ENCODE measurements at places on chromosomes 1 and 21.

- peak; percentile 26 for DNase-seq
Measured at GRCh38 chr1:85933961-85934360, 222.6 kb downstream of the COL24A1 start.

GRCh38 chr1:58768971-58769808, 14.7 kb downstream of the JUN start:
- no peak for DNase-seq

DNA sequence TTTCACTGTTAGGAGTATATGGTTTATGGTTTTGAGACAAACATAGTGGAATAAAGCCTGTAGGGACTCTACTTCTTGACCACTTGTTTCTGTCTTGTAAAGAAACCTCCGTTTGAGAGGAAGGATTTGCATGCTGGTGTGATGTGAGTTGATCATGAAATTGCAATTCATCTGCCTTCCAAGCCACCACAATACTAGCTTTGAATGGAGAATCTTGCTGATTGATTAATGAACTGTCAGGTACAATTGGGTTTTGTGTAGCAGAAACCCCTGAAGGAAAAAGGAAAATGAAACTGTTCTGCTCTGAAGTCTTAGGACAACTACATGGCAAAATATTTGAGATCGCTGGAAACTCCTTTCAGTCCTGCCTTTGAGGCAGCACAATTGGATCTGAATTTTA, 90.7 kb downstream of the VPS13D start:
- DNase-seq, result no peak

DNA sequence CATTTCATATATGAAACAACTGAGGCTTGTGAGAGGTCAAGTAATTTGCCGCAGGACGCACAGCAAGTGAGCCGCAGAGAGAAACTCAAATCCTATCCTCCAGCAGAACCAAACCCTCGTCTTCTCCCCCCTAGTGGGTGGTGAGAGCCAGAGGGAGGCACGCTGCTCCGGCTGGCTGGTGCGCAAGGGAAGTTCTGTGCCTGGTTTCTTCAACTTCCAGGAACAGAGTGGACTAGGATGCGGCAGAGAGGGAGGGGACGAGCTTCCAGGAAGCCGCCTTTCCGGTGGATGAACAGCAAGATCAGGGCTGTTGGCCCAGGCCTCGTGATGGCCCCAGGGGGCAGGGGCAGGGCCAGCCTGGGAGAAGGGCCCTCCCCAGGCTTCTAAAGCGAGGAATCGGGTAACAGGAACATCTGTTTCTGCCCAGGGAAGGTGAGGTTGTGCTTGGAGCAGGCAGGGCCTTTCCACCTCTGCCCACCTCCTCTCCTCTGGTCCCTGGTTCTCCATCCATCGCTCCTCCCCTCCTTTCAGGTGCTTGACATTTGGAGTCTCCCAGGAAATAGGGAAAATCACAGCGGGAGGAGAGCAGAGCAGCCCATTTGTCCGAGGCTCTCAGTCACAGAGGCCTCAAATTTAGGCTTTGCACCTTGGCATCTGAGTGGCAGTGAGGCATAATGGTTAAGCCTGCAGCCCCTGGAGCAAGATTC, 16.8 kb upstream of the PDIK1L start:
- DNase-seq, result no peak

DNA sequence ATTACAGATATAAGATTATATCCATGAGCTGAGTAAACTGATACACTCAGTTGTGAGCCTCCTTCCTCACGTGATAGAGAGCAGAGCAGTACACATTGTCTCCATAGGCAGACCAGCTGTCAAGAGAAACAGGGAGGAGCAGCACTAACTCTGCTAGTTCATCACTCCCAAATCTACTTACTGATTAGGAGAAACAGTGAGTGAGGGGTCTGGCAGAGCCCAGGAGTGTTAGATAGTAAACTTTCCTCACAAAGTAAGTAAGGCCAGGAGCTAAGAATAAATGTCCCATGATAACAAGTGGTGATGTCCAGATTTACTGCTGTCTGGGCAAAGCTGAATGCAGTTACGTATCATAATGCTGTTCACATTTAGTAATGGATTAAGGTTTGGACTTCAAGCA, 168.6 kb upstream of the KCNK2 start:
- DNase-seq, result no peak

- DNase-seq, result no peak
Measured at GRCh38 chr1:30325999-30326398, 397.4 kb downstream of the MATN1 start.

DNA sequence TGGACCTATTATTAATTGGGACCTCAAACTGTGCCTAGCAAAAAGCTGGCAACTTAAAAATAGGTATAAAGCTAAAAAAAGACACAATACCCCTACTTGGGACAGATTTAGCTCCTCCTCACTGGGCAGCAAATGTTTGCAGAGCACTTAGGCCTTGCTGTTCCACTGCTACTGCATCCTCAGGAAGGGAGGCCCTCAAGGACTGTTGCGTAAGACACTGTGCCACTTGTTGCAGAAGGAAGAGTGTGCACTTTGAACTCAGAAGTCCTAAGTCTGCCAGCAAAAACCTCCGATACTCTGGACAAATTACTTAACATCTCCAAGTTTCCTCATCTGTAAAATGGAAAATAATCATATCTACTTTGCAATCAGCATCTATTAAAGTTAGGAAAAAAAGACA, 322.9 kb downstream of the BARHL2 start:
- DNase-seq, result no peak

DNA sequence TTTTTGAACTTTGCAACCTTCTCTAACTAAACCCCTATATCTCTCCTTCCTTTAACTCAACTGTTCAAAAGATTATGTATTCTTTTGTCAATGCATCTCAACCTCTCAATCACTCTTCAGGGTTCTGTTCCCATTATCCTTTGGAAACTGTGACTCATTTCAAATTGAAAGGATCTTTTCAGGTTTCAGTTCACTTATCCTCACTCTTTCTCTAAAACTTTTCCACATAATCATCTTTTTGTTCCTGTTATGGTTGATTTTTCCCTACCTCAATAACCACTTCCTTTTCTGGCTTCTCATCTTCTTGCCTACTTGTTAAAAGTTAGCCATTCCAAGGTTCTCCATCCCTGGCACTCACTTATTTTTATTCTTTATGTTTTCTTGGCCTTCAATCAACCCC, 56.2 kb upstream of the NUF2 start:
- DNase-seq, result no peak

DNA sequence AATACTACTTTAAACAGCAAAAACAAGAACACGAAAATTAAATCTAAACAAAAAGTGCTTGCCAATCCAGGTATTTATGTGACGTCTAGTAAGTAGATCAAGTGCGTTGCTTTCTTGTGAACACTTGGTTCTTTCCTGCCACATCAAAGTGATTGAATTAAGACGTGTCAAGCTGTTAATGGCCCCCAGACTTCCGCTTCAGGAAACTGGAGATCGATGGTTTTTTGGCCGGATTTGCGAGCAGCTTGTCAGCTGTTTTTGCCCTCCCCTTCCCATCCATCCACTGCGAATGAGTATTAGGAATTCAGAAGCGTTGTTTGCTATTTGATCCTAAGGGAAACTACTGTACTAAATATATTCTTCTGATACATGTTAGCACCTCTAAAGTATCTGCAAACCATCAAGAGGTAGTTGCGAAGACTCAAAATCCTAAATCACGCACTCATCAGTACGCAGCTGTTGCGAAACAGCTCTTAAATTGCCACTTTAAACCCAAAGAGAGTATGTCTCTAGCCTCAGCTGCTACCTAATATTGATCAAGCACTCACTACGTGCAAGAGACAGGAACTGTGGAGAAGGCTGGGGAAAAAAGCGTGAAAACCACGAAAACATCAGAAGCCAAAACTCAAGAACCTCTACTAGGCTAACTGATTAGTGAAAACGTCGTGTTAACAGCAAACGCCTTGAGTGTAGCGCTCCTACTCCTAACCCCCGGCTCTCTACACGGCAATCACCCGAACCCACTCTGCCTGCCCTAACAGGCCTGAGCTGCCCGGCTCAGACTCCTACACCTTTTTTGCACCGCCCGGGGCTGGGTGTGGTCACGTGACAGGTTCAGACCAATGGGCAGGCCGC, 473 bp upstream of the BRDT start:
- no peak for DNase-seq

DNA sequence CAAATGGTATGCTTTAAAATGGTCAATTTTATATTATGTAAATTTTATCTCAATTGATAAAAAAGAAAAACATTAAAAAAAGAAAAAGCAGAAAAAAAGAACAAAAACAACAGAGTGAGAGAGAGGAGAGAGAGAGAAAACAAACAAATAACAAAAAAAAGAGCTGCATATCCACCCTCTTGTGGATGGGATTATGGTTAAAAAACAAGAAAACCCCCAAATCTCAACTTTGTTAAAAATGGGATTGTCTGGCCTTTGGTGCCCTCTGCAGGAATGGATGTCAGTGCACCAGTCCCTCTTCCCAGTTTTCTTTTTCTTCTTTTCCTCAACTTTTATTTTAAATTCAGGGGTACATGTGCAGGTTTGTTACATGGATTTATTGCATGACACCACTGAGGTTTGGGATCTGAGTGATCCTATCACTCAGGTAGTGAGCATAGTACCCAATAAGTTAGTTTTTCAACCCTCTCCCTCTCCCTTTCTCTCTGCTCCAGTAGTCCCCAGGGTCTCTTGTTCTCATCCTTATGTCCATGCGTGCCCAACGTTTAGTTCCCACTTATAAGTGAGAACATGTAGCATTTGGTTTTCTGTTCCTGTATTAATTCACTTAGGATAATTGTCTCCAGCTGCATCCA, 28.1 kb downstream of the RNF187 start:
- DNase-seq, result peak; percentile 29

DNA sequence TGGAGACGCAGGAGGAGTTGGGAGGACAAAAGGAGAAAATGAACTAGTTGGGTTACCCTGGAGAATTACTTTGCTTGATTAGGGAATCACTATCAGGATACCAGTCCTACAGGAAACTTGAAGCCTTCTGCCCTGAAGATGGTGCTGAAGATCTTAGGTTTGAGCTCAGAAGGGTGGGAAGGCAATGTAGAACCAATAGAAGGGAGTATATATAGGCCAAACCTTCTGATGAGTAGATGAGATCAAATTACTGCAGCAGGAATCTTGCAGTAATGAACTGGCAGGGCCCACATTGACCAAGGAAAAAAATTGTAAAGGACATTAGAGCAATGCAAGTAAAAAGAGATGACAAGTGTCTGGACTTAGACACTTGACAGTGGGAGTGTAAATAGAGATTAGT, 116.3 kb upstream of the CACYBP start:
- no peak for DNase-seq

- DNase-seq, result peak; percentile 48
Measured at GRCh38 chr1:35568975-35569395, 4.1 kb upstream of the TFAP2E start.

DNA sequence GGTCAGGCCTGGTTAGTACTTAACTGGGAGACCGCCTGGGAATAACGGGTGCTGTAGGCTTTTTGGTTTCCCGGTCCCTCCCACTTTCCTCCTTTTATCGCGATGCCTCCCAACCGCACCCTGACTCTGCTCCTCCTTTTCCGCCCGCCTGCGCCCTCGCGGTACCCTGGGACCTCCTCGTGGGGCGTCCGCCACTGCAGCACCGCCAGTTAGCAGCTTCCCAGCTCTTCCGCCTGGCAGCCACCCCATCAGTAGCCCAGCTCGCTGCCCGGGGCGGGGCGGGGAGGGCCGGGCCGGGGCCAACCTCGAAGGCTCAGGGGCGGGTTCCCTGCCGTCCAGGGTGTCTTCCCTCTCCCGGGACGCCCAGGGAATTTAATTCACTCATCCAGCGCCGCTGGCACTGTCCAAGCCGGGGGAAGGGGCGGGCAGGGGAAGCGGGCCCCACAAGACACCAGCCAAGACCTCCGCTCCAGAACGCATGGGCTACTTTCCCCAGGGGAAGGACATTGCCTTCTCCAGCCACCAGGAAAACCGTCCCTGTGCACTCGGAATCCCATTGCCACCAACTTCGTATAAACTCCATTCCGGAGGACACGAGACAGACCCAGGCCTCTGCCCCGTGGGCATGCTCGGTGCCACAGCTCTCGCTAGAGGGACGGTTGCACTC, 2.0 kb upstream of the ZNF678 start:
- no peak for DNase-seq

DNA sequence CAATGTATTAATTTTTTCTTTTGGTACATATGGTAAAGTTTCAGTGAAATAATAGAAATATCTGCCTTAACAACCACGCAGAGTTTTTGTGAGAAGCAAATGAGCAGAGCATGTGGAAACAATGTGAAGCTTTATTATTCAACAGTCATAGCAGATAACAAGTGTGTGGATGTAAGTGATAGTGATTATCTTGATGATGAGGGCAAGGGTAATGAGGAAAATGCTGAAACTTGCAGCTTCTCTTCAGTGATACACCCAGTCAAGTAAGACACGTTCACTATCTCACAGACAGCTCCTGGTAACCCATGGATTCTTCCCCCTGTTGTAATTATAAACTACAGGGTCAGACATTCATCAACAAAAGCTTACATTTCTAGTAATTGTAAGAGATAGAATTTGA, 14.6 kb upstream of the OR2L5 start:
- DNase-seq, result no peak

GRCh38 chr1:18481190-18481920, 625 bp downstream of the KLHDC7A start:
- no peak for DNase-seq

DNA sequence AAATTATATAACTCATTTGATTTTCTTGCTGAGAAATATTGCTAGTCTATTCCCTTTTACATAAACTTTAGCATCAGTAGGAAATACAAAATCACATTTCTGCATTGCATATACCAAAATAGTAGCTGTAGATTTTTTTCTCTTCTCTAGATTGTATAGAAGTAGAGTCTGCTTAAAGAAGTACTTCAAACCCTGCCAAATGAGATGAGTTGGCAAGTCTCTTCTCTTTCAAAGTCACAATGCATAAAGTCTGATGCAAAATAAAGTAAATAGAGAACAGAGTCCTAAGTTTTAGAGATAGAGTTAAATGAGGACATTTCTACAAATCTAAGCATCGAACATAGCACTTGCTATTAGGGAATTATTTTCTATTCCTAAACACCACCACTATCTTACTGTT, 6.4 kb downstream of the PLPPR4 start:
- no peak for DNase-seq

- no peak for DNase-seq
Measured at GRCh38 chr1:55171694-55172093, 43.5 kb downstream of the USP24 start.

DNA sequence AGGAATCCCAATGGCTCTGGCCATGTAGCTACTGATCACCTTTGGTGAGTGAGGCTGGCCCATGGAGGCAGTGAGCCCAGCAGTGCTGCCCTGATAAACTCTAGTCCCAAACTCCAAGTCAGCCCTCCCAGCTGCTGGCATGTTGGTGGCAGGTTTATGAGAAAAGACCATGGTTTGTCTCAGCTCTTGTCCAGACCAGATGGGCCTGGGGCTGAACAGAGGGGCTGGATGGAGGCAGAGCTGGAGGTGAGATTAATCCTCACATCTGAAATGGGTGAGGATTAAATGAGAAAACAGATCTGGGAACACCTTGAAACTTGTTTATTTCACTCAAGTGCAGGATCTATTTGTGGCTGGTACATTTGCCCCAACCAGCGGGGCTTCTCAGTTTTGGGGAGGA, 3.2 kb downstream of the TMEM269 start:
- no peak for DNase-seq

GRCh38 chr1:110390692-110391245, at the start of gene SLC16A4:
Gene SLC16A4 (minus strand): TSS chr1:110391026. CDS start chr1:110389323, 1,703 bp downstream.
- DNase-seq, result peak; percentile 64
